ENCODE measurements at places on chromosomes 5 and 9.

DNA sequence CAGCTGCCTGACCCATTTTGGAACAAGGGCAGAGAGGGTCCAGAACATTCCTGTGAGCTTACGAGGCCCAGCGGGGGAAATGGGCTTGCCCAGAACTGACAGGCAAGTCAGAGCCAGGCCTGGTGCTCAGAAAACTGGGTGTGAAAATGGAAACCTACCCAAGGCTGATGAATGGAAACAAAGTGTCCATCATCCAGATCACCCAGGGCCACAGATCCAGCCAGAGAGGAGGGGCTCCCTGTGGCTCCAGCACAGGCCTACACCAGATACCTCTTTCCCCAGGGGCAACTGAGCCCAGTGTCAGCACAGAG is 3.1 kb downstream of the CLTB start:
- no peak for DNase-seq

GRCh38 chr9:2354216-2354615 is 267.4 kb upstream of the VLDLR start:
- no peak for DNase-seq

DNA sequence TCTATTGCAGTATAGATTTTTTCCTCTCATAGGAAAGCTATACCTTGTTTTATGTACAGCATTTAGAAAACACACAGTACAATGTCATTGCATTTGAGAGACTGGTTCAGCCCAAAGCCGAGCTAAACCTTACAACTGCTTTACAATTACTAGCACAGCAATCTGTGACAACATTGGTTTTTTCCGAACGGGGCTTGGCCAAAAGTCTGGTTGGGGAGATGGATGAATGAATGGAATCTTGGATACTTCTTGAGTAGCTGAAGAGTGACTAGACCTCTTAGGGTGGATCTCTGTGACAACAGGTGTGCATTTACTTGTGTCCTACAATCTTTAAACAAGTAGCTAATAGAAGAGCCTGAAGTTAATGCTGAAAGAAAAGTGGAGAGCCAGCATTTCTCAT is 1.2 kb downstream of the SGCD start:
- DNase-seq, result no peak

DNA sequence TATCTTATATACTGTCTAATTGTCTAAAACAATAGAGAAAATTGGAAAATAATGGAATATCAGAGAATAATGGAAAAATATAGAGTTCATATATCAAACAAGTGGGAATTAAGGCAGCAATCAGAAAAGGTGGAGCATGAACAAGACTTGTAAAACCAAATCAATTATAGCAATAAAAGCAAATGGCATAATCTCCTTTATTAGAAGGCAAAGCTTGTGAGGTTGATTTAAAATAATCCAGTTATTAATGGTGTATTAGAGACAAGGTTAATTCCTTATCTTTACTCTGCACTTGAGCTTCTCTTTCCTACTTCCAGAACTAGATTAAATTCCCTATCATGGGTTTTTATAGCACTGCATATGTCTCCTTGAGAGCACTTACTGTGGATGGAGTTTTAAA is 64.1 kb downstream of the AMBP start:
- DNase-seq, result no peak

DNA sequence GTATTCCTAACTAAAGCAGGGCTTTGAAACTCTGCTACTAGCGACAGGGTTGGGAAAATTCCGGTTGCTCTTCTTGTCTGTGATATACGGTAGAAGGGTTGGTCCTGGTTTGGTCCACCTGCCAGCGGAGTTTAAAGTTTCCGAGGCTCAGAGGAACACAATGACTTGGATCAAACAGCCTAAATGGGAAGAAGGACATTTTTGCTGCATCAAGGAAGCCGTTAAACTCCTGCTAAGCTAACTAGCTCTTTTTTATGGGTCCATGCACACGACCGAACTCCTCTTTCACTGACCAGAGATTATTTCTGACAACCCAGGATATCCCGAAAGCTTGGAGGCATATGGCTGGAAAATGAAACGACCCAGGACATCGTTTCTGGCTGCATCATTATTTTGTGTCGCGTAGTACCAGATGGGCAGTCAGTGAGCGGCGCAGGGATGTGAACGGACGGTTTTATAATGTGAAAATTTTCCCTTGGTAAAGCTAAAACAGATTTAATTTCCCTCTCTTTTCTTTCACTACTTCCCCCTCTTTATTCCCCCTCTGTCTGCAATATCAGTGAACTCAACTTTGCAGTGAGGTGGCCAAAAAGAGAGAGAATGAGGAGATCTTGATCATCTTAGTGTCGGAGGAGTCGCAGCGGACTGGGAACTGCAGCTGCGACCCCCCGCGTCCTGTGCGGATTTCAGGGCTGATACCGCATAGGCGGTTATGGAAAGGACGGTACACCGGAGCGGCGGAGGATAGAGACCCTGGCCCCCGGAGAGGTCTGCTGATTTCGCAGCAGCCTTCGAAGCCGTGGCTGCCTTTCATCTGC is at the start of gene LURAP1L:
TSS of gene LURAP1L (plus strand) at position 160 of the 818 bp plus-strand sequence. CDS start 696 bp downstream, outside the sequence.
- DNase-seq, result peak; percentile 27

GRCh38 chr5:118554981-118555380 is 433.4 kb downstream of the DTWD2 start:
- DNase-seq, result no peak

- DNase-seq, result peak; percentile 18
Observed at GRCh38 chr5:98349251-98349989, 424.0 kb upstream of the RGMB start.

DNA sequence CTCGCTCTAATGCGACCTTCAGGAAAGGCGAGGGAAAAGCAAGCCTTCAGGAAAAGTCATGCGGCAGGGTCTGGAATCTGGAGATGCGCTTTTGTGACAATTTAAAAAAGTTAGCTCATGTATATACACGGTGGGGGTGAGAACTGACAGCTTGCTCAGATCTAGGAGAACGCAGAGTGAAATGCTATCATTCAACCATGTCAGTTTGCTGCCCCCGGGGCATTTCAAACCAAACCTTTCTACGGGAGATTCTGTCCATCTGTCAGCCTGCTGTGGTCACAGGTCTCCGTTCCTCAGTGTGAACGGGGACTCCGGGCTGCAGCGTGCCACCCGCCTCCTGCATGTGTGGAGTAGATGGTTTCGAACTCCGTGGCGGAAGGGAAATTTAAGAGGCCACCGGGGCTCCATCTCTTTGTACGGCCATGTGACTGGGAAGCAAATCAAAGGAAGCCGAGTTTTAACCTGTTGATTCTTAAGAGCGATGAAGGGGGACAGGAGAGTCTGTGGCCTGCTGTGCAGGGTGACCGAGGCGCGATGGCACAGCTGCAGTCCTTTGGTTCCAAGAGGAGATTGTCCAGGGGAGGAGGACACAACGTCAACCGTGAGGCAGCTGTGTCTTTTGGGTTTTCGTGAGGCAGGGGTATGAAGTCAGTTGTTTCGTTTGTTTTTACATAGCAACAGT is 45.9 kb downstream of the OTULIN start:
- DNase-seq, result no peak

GRCh38 chr5:31855134-31856040 is 216.5 kb downstream of the PDZD2 start:
- DNase-seq, result peak; percentile 42

DNA sequence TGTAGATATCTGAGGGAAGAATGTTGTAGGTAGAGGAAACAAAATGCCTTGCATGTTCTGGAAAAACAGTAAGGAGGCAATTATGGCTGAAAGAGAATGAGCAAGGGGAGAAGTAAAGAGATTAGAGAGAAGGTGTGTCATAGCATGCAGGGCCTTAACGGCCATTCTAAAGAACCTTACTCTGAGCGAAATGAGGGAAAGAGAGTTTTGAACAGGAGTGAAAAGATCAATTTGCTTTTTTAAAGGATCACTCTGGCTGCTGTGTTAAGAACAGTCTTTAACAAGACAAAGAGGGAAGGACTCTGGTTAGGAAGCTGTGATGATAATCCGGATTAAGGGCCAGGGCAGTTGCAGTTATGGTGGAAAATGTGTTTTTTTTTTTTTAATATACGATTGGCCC is 22.6 kb downstream of the PTBP3 start:
- no peak for DNase-seq

DNA sequence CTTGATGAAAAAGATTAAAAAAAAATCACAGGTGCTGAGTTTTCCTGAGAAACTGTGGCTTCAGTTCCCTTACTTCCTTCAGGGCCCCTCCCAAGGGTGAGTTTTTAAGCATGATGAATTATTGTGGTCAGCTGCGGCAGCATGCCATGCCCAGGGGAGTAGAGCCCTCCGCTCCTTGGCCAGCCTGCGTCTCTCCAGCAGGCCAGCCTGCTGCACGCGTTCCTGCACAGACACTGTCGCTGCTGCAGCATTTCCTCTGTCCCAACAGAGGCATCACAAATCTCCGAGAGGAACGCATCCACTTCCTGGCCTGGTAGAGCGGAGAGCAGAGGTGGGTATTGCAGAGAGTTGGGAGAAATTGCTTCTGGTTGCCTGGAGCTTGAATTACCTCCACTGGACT is 26.1 kb upstream of the GLRA1 start:
- DNase-seq, result no peak

All from SK-N-DZ (cell line).